Neural crest cell (in vitro differentiated cells): ENCODE measurements at places on chromosomes 2 and 18. TPM values are rescaled to one million over a fixed set of nuclear protein-coding genes. Genes with fewer than 3 reads are reported as not detected.

DNA sequence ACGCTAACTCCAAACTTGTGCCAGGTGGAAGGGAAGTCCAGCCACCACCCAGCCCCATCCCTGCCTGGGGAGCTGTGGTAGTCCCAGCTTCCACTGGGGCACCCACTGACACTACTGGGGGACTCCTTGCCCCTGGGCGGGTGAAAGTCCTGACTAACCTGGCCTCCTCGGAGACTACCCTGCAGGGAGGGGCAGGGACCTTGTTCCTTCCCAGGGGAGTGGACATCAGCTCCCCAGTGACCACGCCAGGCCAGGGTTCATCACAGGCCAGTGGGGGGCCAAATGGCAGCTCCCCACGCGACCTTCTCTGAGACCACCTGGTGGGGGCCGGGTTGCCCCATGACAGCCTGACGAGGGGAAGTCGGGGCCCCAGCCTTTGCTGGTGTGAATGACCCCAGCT lies 420.0 kb upstream of the SALL3 start:
- H3K36me3 ChIP-seq: peaks cover 5% of the 10 kb centered on the region
- H3K4me1 ChIP-seq: peaks cover 20% of the 10 kb centered on the region
- H3K27ac ChIP-seq: peak overlapping the region; percentile 78
- H3K4me3 ChIP-seq: no peak overlapping the region
- peaks cover 10% of the 10 kb centered on the region for H3K27me3 ChIP-seq
- DNase-seq: no peak

DNA sequence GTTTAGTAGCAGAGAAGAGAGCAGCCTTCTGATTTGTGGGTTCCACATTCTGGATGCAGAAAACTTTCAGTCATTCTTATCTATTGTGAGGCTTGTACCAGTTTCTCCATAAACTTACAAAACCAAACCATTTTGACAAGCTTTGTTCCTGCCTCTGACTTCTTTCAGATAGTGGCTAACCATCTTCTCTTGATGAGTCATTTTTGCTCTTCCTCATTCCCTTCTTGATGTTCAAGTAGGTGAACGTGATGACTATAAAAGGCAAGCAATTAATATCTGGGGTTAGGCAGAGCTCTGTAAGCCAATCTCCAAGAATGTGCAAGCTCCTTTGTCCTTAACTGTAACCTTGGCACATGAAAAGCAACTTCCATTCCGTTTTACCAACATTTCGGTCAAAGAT lies 2083.1 kb upstream of the PIK3C3 start:
- peaks cover 14% of the 10 kb centered on the region for H3K4me1 ChIP-seq
- no peaks in the 10 kb centered on the region for H3K27me3 ChIP-seq
- no peak for DNase-seq
- H3K36me3 ChIP-seq: no peaks in the 10 kb centered on the region
- no peak overlapping the region for H3K4me3 ChIP-seq

DNA sequence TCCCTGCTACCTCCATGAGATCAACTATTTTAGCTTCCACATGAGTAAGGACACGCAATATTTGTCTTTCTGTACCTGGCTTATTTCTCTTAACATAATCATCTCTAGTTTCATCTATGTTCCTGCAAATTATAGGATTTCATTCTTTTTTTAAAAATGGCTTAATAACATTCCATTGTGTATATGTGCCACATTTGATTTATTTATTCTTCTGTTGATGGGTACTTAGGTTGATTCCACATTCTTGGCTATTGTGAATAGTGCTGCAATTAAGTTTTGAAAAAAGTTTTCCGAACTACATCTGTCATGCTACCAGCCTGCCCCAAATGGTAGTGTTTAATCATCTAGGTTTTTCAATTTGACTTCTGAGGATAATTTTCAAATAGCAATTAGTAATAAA lies 36.3 kb downstream of the SPAG16 start:
- no peak for DNase-seq
- H3K4me1 ChIP-seq: no peaks in the 10 kb centered on the region
- no peak overlapping the region for H3K27ac ChIP-seq
- H3K27me3 ChIP-seq: no peaks in the 10 kb centered on the region
- peaks cover 32% of the 10 kb centered on the region for H3K36me3 ChIP-seq

DNA sequence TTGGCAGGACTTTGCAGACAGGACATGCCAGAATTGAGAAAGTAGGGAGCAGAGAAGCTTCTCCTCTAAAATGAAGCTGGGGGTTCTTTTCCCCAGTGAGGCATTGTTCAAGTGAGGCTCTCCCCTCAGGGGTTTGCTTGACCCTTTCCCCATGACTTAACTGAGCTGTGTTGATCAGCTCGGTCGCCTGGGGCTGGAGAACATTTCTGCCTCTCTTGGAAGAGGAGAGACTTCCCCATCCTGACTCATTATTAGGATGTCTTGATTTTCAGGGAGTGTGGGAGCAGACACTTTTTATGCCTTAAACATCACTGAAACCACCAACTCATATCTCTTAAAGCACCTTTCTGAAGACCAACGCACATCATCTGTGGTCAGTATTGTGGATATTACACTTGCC lies 27.9 kb upstream of the GLI2 start:
- no peak for DNase-seq
- H3K27ac ChIP-seq: no peak overlapping the region
- H3K36me3 ChIP-seq: no peaks in the 10 kb centered on the region
- peaks cover 22% of the 10 kb centered on the region for H3K4me1 ChIP-seq

The CFAP53 gene
- total RNA-seq: 0.54 and 0.84 TPM in 2 replicates

The SERPINB12 gene
- total RNA-seq: not detected in 2 replicates

The CXCR1 gene
- not detected in 2 replicates for total RNA-seq

- H3K36me3 ChIP-seq: no peaks in the 10 kb centered on the region
- no peak for DNase-seq
- no peaks in the 10 kb centered on the region for H3K27me3 ChIP-seq
- H3K4me1 ChIP-seq: peaks cover 4% of the 10 kb centered on the region
These were observed 14.9 kb upstream of the FAP start for GRCh38 chr2:162258169-162258568.

The SOCS6 gene
- total RNA-seq: 26.8 and 28.9 TPM in 2 replicates

The MC5R gene
- not detected in 2 replicates for total RNA-seq
